Tibial nerve (tissue), 4 donors: ENCODE measurements at places on chromosomes 2 and 18. TPM values are rescaled to one million over a fixed set of nuclear protein-coding genes. Genes with fewer than 3 reads are reported as not detected.

- no peak overlapping the region for H3K27ac ChIP-seq
- no peaks in the 10 kb centered on the region for H3K36me3 ChIP-seq
- DNase-seq: no peak
- H3K27me3 ChIP-seq: no peaks in the 10 kb centered on the region
These were observed 18.2 kb upstream of the DUSP2 start for GRCh38 chr2:96163415-96163767.

DNA sequence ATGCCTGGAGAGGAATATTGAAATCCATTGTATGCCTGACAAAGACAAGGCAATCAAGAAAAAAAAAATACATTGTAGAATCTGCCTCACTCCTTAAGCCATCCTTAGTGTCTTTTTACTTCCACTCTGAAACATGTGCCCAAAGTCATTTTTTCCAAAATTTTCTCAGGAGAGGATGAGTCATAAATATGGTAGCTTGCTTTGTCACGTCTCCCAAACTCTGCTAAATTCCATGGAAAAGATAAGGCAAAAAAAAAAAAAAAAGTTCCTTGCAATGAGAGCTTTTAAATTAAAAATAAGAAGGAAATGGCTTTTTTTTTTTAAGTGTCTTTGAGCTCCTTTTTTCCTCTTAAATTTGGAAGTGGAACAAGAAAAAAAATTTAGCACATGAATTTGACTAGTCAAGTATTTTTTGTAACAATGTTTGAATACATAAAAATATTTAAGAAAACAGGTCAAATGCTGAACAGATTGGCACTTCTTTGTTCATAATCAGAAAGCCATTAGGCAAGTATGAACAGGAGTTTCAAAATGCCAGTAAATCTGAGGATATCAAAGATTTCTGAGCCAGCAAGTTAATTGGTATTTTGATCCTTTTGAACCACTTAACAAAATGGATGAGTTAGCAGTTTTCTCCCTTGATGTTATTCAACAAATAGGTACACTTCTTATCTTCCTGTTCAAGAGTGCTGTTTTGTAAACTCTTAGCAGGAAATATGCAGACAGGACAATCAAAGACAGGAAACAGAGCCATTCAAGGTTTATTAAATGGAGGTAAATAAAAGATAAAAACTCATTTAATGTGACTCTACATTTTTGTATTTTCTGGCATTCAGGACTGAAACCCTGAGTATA lies 247.3 kb upstream of the SP5 start:
- no peaks in the 10 kb centered on the region for H3K4me1 ChIP-seq
- DNase-seq: no peak
- H3K27ac ChIP-seq: no peak overlapping the region
- H3K27me3 ChIP-seq: no peaks in the 10 kb centered on the region

- H3K36me3 ChIP-seq: no peaks in the 10 kb centered on the region
- no peak overlapping the region for H3K27ac ChIP-seq
- H3K4me1 ChIP-seq: no peaks in the 10 kb centered on the region
- H3K27me3 ChIP-seq: no peaks in the 10 kb centered on the region
These were observed 322.1 kb downstream of the LRRTM1 start for GRCh38 chr2:79982445-79982844.

DNA sequence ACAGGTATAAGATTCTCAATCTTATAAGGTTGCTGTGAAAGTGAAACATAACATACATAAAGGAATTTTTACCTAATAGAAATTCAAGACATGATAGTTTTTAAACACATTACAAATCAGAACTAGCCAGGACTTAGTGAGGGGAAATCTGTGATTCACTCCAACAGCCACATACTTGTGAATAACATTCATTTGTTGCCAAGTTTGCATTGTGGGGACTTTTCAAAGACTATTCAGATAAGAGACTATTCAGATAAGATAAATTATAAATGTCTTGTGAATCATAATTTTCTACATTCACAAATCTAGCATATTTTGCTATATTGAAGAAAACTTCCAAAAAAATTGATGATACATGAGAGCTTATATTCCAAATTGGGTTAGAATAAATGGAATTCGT lies 345.3 kb upstream of the CDH20 start:
- H3K27ac ChIP-seq: no peak overlapping the region
- no peak for DNase-seq
- H3K36me3 ChIP-seq: no peaks in the 10 kb centered on the region

DNA sequence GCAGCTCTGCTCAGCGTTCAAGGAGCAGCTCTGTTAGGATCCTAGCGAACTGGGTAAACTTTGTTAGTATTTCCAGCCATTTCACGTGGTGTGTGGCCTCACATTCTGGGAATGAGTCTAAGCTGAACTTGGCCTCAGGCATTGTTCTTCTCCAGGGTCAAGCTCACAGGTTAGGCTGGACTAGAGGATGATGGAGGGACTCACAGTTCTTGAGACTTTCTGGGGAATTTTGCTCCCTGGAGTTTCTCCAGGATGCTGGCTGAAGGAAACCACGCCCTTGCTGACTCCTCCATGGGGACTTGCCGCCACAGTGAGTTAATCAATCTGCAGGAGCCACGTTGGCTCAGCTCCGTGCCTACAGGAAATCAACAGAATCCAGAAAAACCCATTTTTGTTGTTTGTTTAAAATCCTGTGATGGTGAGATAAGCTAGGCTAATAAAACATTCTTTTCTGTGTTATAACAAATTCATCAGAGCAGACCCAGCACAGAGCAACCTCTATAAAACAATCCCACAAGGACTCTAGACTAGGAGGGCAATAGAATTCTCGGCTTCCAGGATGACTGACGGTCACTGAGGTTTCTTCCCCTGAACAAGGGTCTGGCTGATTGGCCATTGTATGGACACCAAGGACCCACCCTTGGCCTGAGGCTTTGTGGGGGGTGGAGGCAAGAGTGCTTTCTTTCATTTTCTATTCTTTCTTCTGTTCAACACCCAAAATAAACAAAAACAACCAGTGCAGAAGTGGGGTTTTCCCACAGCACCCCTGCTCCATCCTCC lies 12.6 kb downstream of the CNDP1 start:
- no peaks in the 10 kb centered on the region for H3K36me3 ChIP-seq
- H3K27ac ChIP-seq: peak overlapping the region; percentile 70
- H3K4me1 ChIP-seq: no peaks in the 10 kb centered on the region
- peak; percentile 21 for DNase-seq
- H3K27me3 ChIP-seq: no peaks in the 10 kb centered on the region

GRCh38 chr2:173965372-173966025 lies at the start of gene SP3:
TSS of gene SP3 (minus strand) at chr2:173965373. CDS start at chr2:173965171, 202 bp downstream.
- H3K36me3 ChIP-seq: peaks cover 11% of the 10 kb centered on the region
- H3K27ac ChIP-seq: peak within 1 kb of the TSS; percentile 100
- H3K4me1 ChIP-seq: peaks cover 18% of the 10 kb centered on the region
- peak within 1 kb of the TSS; percentile 83 for H3K4me3 ChIP-seq
- peak; percentile 96 for DNase-seq

DNA sequence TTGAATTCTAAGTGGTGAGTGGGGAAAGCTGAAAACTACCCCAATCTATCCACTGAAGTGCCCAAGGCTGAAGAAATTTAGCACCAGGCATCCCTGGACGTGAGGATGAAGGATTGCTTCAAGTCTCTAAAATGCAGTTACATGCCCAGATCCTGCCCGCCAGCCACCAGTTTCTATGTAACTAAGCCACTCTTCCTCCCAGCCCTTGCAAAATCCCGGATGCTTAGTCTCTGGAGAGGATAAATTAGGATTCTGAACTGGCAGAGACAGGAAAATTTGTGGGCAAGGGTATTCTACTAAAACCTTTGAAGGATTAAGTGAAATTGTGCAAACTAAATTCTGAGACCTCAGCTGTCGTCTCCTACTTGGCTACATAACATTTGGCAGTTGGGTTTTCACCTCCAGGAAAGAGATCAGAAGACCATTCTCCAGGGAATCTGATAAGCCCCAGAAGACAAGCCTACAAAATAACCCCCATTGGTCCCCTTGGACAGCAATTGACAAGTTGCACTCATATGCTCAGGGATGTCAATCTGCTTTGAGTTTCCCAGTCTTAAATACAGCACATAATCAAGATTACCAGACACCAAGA lies 93.9 kb upstream of the CD226 start:
- H3K4me1 ChIP-seq: no peaks in the 10 kb centered on the region
- no peaks in the 10 kb centered on the region for H3K27me3 ChIP-seq
- H3K27ac ChIP-seq: no peak overlapping the region
- DNase-seq: no peak
- no peaks in the 10 kb centered on the region for H3K36me3 ChIP-seq

DNA sequence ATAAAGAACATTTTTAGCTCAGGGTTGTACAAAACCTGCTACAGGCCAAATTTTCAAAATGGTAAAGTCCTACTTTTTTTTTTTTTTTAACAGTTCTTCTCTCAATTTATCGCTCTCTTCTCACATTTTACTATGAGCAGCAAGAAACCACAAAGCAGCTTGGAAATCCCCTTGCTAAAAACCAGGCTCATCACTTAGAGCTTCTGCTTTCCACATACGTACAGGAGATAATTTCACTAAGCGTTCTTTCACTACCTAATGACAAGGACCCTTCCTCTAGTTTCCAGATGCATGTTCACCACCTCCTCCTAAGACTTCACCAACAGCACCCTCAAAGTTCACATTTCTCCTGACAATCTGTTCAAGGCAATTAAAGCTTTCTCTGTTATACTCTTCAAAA lies 294.9 kb upstream of the CYRIA start:
- no peak overlapping the region for H3K27ac ChIP-seq
- no peaks in the 10 kb centered on the region for H3K27me3 ChIP-seq
- DNase-seq: no peak
- no peaks in the 10 kb centered on the region for H3K36me3 ChIP-seq
- H3K4me3 ChIP-seq: no peak overlapping the region

Gene TEKT4
- not detected for total RNA-seq

Gene GTF3C2
- total RNA-seq: 54.0 TPM

Gene SPHKAP
- total RNA-seq: not detected

DNA sequence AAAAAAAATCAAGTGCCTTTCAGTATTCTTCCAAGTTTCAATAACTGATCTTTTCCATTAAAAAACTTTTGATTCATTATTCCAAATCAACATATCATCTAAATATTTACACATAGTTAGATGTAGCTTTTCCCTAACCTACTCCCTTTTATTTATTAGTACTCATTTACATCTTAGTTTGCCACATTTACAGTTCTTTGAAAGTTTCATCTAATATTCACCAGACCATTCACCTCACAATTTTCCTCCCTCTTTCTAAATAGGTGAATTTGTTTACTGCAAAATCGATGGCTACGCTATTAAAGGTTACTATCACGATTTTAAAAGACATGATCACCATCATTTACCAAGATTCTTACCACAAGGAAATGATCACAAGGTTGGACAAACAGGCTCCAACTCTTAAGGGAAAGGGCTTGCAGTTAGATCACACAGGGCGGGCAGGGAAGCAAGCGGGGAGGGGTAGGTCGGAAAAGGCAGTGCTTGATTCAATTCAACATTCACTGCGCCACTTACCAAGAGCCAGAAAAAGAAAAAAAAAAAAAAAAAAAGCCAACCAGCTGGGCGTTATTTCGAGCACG lies 654 bp upstream of the MARCHF7 start:
- no peak for DNase-seq
- peaks cover 26% of the 10 kb centered on the region for H3K4me1 ChIP-seq
- H3K27ac ChIP-seq: peak overlapping the region; percentile 95
- H3K4me3 ChIP-seq: peak overlapping the region; percentile 95
- H3K27me3 ChIP-seq: no peaks in the 10 kb centered on the region
- peaks cover 11% of the 10 kb centered on the region for H3K36me3 ChIP-seq

Gene FAM124B
- 2.6 TPM for total RNA-seq

- H3K4me3 ChIP-seq: no peak overlapping the region
- DNase-seq: no peak
- peaks cover 6% of the 10 kb centered on the region for H3K36me3 ChIP-seq
- H3K27me3 ChIP-seq: no peaks in the 10 kb centered on the region
- H3K27ac ChIP-seq: no peak overlapping the region
These were observed 159.8 kb downstream of the TAF4B start for GRCh38 chr18:26386002-26386401.

DNA sequence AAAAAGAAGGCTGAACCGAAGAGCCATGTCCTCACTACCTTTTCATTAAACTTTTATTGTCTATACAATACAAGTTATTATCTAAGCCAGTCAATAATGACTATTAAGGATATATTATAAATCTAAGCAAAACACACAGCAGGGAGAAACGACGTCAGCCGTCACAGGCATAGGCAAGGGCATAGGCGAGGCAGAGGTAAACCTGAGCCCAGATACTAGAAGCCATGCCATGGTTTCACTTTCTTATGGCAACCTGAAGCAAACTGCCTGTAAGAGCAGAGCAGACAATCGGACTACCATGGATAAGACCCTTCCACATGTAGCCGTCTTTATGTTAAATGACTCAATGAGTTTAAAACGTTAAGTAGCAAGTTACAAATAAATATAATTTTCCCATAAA lies 238.5 kb upstream of the ZNF521 start:
- no peak overlapping the region for H3K4me3 ChIP-seq
- DNase-seq: no peak
- H3K27ac ChIP-seq: no peak overlapping the region
- no peaks in the 10 kb centered on the region for H3K36me3 ChIP-seq

DNA sequence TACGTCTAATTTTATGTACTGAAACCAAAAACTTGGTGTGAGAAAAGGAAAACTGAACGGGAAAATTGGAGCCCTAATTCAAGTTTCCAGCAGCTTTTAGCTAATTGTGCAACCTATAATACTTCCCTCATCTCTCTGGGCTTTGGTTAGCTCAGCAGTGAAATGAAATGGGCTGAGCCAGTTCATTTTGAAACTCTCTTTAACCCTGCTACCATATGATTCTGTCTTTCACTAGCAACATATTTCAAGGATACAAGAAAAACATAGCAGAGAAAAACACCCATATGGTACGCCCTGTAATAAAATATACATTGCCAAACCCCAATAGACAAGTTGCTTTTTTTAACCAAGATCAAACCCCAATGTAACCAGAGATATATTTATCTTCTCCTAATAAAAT lies 799 bp downstream of the SYT4 start:
- H3K36me3 ChIP-seq: no peaks in the 10 kb centered on the region
- no peaks in the 10 kb centered on the region for H3K4me1 ChIP-seq
- H3K27ac ChIP-seq: no peak overlapping the region
- no peak for DNase-seq
- no peak overlapping the region for H3K4me3 ChIP-seq

- no peak overlapping the region for H3K4me3 ChIP-seq
- H3K27ac ChIP-seq: no peak overlapping the region
- H3K4me1 ChIP-seq: no peaks in the 10 kb centered on the region
- H3K36me3 ChIP-seq: no peaks in the 10 kb centered on the region
These were observed 93.0 kb upstream of the SLC39A10 start for GRCh38 chr2:195563857-195564512.

DNA sequence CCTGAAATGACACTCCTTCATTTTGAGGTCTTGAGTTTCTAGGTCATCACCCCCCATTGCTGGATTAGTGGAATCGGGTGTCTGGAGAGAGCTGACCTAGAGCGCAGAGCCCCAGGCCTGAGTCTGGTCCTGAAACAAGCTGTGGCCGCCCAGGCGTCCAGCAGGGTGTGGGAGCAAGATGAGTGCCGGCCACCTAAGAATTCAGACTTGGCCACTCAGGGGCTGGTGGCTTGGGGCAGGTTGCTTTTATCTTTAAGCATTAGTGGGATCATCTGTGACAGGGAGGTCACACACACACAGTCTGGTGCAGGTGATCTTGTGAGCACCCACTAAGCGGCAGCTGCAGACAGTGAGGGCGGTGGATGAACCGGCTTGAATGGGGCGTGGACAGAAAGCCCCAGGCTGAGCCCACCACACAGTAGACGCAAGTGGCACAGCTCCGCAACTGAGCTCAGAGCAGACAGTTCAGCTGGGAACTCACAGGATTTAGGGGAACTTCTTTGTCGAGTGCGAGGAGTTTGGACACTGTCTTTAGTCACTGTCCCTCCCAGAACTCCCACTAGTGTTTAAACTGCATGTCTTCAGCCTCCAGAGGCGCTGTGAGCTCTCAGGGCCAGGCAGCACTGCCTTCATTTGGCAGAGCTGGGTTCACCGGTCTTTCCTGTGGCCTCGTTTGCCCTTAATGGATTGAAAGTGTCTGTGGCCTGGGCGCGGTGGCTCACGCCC lies 21.5 kb downstream of the ITGB1BP1 start:
- no peak overlapping the region for H3K27ac ChIP-seq
- H3K27me3 ChIP-seq: no peaks in the 10 kb centered on the region
- no peaks in the 10 kb centered on the region for H3K4me1 ChIP-seq
- H3K4me3 ChIP-seq: no peak overlapping the region
- peaks cover 45% of the 10 kb centered on the region for H3K36me3 ChIP-seq
